Activated naive CD4-positive, alpha-beta T cell treated with Interleukin-2 at 50 U/mL for 16 hours (primary cell): ENCODE measurements at places on chromosomes 16 and 17.

- no peak for DNase-seq
Observed at GRCh38 chr16:82050506-82050905, 15.5 kb downstream of the HSD17B2 start.

DNA sequence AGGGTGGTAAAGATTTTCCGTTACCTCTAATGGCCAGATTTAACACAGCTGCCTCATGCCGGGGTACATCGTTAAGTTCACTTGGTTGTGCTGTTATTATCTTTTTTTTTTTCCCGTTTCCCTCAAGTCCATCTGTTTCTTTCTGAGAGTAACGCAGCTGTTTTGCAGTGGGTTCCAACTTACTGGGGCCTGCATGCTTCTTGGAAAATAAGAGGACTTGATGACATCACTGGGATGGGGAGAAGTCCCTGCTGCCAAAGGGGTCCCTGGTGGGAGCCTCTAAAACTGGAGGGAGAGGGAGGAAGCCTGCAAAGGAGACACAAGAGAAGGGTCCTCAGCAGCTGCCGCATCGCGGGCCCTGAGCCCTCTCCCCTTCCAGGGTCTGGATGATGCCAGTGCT is 77.8 kb upstream of the NOL11 start:
- no peak for DNase-seq

GRCh38 chr16:69496376-69496775 is 69.4 kb upstream of the NFAT5 start:
- no peak for DNase-seq

DNA sequence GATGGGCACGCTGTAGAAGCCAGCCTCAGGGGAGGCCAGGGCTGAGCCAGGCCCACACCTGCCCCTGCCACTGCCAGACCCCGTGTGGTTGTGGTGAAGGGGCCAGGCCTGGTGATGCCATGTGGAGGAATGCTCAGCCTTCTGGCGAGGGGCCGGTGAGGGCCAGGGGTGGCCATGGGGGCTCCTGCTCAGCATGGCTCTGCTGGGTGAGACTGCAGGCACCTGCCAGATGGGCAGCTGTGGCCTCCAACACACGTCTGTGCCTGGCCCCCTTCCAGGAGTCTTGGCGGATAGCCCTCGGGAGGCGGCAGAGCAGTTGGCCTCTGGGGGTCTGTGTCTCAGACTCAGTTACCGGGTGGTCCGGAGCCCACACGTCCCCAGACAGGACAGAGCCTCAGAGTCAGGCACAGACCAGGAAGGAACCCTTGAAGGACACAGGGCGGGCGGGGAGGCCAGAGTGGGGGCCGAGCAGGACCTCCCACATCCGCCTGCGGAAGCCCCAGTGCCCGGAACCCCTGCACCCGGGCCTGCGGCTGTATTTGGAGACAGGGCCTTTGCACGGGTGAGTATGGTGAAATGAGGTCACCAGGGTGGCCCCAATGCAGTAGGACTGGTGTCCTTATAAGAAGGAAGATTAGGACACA is 22.5 kb upstream of the CHMP6 start:
- DNase-seq: no peak

DNA sequence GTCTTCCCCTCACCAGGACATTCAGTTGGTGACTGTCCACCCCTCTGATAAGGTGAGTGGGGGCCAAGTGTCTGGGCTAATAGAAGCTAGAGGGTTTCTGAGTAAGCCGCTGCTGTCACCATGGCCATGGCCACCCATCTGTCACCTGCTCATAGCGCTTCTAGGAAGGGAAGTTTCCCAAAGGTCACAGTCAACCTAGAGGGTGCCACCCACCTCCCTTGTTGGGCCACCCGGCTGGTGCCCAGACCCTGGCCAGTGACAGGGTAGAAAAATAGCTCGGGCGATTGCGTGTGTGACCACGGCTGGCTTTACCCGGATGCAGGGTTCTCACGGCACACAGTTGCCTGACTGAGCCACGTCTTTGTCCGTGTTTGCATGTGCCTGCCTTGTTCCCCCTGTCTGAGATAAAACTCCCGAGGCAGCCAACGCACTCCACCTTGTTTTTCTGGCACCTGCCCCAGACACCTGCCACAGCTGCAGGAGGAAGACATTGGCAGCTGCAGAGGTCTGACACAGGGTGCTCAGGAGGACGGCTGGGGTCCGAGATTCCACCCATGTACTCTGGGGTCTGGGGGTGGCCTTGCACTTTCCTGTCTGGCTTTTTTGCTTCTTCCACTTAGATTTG is 809 bp downstream of the PIRT start:
- DNase-seq: no peak

GRCh38 chr16:68520649-68521086 is 18.4 kb upstream of the ZFP90 start:
- DNase-seq: peak; percentile 86

DNA sequence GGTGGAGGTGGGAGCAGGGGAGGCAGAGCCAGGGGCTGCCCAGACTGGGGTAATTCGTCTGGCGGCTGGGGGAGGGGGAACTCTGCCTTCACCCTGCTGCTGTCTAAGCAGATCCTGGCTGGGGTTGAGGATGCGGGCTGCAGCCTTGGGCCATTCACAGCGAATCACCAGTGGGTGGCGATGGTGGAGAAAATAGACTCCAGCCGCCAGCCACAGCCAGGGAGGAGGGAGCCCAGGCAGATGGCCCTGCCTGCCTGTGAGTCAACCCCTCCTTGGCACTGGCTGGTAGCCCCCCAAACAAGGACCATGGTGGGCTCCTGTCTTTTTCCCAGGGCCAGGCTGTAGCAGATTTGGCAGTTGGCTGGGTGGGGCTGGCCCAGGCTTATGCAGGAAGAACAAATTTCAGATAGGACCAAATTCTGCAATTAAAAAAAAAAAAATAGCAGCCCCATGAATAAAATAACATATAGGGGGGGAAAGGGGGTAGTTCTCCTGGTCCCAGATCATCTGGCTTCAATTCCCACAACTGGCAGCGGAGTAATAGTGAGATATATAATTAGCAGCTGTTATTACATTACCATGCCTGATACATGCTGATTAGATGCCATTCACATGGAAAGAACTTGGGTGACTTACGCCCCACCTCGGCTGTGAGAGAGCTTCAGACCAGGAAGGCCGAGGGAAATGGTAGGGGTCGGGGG is 41.5 kb upstream of the CDH5 start:
- no peak for DNase-seq

- DNase-seq: peak; percentile 35
Observed at GRCh38 chr16:47037396-47037745, 63.9 kb upstream of the DNAJA2 start.
